OCI-M1 (cell line): ENCODE measurements at places on chromosomes 1 and 21.

DNA sequence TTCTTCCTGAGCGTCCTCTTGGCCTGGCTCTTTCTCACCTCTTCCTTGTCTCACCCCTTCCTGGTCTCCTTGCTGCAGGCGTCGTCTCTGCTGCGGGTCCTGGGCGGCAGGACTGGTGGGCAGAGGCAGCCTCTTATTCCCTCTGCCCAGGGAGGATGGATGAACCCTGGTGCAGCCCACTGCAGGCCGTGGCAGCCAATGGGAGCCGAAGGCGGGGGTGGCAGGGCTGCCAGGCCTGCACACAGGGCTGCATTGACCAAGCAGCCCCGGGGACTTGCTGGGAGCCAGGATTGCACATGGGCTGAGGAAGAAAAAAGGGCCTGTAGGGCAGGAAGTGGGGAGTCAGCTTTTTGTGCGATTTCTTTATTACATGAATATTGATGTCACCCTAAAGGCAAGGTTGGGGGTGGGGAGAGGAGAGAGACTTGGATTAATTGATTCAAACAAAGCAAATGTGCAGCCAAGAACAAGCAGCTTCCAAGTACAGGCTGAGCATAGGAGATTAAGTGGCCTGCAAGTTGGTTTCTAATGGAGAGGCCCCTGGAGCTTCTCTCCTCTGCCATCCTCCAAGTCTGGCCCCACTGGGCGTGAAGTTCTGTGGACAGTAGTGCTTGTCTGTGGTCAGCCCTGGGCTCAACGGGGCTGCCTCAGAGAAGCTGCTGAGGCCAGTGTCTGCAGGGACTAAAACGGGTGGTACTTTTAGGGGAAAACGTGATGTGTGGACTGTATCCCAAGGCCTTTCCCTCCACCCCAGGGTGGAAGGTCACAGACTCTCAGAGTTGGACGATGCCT lies at the start of gene S100B:
Gene S100B, minus strand, starts transcription at position 108 of the 792 bp plus-strand sequence. CDS start 2,667 bp downstream, outside the sequence.
- no peak for DNase-seq

DNA sequence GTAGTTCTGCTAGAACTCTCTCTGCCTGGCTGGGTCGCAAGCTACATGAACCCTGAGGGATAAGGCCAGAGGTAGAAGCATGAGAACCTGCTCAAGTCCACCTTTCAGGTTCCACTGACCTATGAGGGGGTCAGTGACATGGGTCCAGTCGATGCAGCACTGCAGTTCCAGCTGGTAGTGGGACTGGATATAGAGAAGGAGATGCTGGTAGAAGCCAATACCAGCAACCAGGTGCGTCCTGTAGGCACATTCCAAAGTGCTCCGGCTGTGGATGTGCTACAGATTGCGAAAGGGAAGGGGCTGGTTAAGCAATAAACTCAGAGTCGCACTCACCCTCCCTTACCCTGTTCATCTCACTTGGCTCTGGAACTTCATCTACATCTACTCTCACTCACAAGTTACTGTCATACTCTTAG lies 5.7 kb downstream of the SMG5 start:
- DNase-seq: no peak

GRCh38 chr1:182754087-182754486 lies 35.5 kb upstream of the NPL start:
- no peak for DNase-seq

GRCh38 chr1:36448530-36449056 lies 1.7 kb downstream of the OSCP1 start:
- peak; percentile 66 for DNase-seq

GRCh38 chr1:192903142-192903541 lies 94.3 kb downstream of the RGS2 start:
- no peak for DNase-seq

DNA sequence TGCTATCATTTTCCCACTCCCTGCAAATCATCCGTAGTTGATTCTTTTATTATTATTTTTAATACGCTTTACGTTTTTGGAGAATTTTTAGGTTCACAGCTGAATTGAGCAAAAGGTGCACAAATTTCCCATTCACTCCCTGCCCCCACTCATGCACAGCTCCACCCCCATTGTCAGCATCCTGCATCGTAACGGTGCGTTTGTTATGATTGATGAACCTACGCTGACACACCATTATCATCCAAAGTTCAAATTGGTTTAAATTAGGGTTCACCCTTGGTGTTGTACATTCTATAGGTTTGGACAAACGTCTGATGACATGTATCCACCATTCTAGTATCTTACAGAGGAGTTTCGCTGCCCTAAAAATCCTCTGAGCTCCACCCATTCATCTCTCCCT lies 44.5 kb downstream of the EDARADD start:
- DNase-seq: no peak

GRCh38 chr1:228062812-228063211 lies 19.7 kb upstream of the ARF1 start:
- no peak for DNase-seq

DNA sequence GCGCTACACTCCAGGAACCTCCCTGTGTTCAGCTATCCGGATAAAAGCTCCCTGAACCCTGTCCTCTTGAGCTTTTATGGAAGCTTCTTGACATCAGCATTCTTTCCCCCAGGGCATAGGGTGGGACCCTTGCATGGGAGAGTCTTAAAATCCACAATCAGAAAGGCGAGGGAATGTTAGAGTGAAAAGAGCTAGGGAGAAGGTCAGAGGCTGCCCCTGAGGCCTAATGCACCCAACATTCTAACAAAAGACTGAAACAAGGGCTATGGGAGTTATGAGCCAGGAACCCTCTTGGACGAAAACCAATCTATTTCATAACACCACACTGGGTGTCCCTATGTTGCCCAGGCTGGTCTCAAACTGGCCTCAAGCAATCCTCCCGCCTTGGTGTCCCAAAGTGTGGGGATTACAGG lies 36.7 kb downstream of the NEK2 start:
- DNase-seq: no peak

DNA sequence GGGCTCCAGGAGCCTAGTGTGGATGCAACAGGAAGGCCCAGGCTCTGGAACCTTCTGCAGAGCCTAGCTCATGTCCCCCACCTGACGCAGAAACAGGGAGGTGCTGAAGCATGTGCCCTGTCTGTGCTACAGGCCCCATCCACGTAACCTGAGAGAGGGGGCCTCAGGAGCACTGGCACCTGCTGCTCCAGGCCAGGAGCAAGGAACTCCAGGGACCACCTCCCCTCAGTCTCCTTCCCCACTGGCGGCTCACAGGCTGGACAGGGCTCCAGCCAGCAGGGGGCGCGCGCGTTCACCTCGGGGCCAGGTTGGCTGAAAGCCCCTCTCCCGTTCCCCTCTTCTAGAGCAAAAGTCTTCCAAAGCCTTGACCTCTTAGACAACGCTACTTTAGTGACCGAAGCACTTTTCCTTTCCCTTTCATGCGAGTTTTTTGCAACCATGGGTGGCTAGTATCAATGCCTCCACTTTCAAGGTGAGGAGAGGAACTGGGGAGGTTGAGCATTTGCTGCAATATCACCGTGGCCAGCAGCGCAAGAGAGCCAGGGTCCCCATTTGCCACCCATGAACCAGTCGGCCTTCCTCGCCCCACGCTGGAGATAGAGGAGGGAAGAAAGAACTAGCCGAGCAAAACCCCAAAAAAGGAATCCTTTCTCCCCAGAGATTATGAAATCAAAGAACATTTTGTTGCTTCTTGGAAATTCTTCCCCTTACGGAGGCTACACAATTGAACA lies 52.4 kb upstream of the GPR157 start:
- peak; percentile 34 for DNase-seq

DNA sequence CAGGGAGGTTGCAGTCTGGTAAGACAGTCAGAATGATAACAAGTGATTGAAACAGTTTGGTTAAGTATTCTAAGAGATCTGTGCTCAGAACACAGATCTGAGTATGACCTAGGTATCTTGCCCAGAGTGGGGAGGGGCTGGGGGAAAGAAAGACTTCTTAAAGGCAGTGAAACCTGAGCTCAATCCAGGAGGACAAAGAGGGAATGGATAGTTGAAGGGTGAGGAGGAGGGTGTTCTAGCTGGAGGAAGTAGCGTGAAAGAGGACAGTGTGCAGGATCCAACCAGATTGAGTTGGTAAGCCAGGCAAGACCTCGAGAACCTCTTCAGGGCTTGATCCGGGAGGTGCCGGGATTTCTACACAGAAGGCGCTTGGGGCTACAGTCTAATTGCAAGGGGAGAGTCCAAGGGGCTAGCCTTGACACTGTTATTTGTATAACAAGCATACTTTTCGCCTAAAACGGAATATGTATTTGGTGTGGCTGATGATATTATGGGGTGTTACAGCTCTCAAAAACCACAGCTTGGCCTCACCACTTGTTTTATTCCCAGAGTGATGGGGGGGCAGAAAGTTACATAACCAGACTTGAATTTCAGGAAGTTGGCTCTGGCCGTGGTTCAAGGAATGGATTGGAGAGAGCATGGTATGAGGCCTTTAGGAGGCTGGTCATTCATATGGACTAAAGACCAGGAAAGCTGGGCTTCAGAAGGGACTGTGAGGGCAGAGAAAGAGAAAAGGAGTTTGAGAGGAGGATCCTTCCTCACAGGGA lies 19.1 kb downstream of the RCSD1 start:
- no peak for DNase-seq

- DNase-seq: peak; percentile 52
Observed at GRCh38 chr1:62437273-62437940, 558 bp downstream of the USP1 start.

DNA sequence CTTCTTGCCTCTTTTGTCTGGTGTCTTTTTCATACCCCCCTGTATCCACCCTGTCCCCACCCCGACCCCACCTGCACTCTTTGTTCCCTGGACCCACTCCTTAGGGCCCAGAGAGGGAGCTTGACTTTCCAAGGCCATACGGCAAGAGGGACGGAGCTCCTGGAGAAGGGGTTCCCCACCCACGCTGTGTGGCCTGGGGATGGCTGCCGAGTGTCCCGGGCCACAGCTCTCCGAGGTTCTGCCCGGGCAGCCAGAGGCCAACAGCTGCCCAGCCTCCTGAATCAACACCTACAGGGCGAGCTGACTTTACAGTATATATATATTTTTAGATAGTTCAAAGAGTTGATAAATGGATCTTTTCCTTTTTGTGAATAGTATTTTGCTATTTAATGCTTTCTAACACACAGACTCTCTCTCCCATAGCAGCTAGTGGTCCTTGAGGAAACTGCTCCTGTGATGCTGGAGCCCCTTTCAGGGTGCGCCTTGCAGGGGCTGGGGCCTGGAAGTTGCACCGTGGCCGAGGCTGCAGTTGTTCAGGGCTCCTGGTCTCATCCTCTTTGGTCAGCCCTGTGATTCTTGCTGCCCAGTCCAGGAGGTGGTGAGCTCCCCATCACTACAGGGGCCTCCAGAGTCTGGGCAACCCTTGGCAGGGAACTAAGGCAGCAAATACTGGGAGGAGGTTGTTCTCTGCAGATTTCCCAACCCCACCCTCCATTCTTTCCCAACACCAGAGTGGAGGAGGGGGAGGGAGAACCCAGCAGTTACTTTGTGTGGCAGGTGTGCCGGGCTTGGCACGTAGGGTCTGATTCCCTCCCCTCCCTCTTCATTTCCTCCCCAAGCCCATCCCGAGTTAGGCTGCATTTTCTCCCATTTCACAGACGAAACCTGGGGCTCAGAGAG lies 321.6 kb downstream of the PTPRU start:
- DNase-seq: no peak

GRCh38 chr1:116952738-116953275 lies 43.1 kb downstream of the PTGFRN start:
- no peak for DNase-seq

DNA sequence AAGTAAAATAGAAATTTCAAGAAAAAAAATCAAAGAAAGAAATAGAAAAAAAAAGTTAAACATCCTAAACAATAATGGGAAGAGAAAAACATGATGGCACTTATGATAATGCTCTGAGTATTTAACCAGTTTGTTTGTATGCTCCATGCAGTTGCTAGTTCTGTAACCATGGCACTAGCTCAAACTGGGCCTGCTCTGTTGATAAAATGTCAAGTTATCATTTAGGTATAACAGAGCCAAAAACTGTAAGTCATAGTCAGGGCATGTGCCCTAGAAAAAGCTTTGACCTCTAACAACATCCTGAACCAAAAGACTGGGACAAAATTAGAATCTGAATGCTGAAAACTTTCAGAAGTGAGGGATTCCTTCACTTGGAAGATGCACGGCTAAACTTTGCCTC lies 148.9 kb downstream of the KCNT2 start:
- no peak for DNase-seq

DNA sequence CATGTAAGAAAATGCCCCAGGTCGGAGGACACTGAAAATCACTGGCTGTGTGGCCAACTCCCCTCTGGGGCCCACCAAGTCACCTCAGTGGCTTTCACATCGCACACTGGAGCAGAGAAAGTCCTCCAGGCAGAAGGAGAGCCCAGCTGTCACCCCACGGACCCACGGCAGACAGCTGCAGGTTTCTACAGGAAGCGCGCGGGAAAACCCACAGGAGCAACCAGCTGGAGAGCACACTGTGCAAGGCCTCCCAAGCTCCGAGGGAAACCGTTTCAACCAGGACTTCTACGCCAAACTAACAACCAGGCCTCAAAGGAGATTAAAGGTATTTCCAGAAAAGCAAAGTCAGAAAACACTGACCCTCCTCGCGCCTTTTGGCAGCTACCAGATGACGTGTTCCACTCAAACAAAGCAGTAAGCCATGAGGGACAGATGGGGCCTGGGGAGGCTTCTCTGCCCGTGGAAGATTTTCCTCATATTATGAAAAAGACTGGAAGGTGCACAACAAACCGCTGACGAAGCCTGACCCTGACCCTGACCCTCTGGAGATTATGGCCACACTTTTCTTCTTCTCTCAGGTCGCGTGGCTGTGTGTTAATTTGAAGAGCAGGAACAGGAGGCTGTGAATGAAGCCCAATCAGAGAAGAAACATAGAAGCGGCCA lies 21.0 kb downstream of the WDR4 start:
- no peak for DNase-seq

- no peak for DNase-seq
Observed at GRCh38 chr1:217272385-217272784, 358.5 kb downstream of the GPATCH2 start.

- no peak for DNase-seq
Observed at GRCh38 chr1:178536844-178537371, 24.0 kb downstream of the TEX35 start.

DNA sequence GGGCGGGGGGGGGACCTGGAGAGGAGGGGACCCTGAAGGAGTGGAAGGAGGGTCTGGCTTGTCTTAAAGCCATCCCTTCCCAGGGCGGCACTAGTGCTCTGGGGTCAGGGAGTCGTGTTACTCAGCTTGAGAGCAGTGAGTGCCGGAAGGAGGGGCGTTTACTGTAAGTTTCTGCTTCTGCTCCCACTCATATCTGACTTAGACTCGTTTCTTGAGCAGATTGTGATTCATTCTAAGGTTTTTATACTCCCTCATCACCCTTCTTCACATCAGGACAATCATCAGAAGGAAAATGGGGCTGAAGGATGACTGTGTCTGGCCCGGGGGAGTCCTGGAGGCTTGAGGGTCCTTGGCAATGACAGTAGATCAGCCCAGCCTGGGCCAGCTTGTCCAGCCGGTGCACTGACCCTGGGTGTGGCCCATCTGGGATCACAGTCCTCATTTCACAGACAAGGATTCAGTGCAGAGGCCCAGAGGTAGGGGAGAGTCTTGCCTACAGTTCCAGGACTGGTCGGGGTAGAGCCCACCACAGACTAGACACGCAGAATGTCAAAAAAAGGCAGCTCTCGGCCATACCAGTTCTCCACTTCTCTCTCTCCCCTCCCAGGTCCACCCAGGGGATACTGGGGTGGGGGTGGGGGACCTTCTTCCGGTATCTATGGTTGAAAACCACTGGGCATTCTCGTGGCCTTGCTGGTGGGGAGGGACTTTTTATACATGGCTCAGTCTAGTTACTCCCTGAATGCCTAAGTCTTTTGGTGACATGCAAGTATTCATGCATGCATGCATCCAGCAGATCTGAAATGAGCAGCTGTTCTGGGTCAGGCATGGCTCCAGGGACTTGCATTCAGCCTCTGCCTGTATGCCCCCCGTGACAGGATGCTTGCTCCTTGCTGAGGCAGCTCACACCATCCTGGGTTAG lies 5.1 kb downstream of the TNFRSF8 start:
- peak; percentile 37 for DNase-seq

- DNase-seq: no peak
Observed at GRCh38 chr21:37459575-37459974, 93.0 kb downstream of the DYRK1A start.
